ENCODE measurements at places on chromosomes 6 and 20.

DNA sequence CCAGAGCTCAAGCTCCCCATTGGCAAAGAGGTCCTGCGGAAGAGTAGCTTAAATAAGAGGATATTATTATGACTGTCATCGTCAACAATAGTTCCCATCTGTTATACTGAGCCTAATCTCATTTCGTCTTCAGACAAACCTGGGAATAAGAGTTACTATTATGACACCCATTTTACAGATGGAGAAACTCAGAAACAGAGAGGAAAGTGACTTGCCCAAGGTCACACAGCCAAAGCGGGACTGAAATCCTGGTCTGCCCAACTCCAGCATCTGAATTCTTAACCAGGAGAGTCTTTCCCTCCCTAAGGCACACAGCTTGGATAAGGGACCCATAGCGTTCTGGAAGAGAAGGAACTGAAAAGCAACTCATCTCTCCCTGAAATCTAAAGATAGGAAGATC is 23.4 kb downstream of the PTGIS start:
- no peak for DNase-seq

DNA sequence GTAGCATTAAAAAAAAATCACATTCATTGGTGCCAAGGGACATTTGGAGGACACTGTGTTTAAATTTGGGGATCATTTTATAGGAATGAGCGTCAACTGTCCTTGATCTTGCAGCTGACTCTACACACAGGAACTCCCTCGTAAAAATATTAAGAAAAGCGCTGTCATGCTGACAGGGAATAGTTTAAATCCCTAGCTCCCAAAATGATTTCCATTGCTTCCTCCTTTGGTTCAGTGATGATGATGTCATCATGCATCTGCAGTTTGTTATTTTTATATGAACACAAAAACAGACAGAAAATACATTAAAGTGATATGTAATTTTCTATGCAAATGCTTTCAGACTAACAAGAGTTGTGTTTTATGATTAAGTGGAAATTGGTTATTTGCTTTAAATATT is 275.6 kb downstream of the BTBD9 start:
- DNase-seq: no peak

- DNase-seq: no peak
Observed at GRCh38 chr20:36919715-36920333, 31.7 kb downstream of the SAMHD1 start.

DNA sequence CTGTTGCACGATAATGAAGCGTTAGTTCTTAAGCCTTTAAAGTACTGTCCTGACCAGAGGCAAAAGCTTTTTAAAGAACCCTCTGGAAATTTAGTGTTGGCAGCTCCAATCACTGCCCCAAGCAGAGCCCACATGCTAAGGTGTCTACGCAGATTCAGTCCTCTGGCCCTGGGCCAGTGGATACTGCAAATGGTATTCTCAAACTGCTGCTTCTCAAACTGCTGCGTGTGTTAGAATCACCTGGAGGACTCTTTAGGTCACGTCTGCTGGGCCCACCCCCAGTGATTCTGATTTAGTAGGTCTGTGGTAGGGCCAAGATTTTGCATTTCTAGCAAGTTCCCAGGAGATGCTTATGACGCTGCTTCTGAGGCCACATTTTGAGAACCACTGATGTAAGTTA is 96.0 kb upstream of the CCDC28A start:
- DNase-seq: no peak

GRCh38 chr6:3356056-3356823 is 97.5 kb downstream of the PSMG4 start:
- peak; percentile 30 for DNase-seq

DNA sequence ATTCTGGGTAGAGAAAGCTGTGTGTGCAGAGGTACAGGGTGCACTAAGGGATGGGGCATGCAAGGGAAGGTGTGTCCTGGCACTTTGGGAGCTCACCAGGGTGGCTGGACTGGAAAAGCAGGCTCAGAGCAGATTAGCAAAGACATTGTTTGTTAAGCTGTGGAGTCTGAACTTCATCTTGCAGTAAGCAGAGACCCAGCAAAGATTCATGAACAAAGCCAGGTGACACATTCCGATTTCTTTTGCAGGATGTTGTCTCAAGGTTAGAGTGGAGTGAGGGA is 28.8 kb downstream of the DUSP22 start:
- DNase-seq: no peak

- DNase-seq: no peak
Observed at GRCh38 chr6:166940643-166941068, 15.7 kb downstream of the RNASET2 start.

- no peak for DNase-seq
Observed at GRCh38 chr6:89500611-89501010, 67.7 kb downstream of the ANKRD6 start.

GRCh38 chr20:59039233-59039632 is 3.4 kb downstream of the PRELID3B start:
- DNase-seq: no peak

DNA sequence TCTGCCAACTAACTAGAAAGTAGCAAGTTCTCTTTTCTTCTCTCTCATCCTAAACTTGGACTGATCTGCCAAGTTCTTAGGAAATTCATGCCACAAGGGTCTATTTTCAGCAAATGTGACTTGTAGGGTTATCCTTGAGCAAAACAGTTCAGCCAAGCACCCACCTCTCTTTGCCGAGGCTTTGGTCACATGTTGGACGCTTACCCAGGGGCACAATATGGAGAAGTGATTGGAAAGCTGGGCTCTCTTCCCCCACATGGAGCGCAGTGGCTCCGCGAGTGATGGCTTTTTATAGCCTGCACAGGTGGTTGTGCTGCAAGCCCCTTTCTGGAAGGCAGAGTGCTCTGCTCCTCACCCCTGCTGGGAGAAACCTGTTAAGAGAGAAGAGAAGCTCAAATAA is 47.7 kb upstream of the FNDC1 start:
- DNase-seq: no peak

All from stimulated activated CD4-positive, alpha-beta T cell treated with anti-CD3 and anti-CD28 coated beads, Interleukin-12 subunit alpha, Interleukin-12 subunit beta, amount 100 ng/mL, for 24 hours (primary cell).